ENCODE measurements at places on chromosomes 12 and 14.

DNA sequence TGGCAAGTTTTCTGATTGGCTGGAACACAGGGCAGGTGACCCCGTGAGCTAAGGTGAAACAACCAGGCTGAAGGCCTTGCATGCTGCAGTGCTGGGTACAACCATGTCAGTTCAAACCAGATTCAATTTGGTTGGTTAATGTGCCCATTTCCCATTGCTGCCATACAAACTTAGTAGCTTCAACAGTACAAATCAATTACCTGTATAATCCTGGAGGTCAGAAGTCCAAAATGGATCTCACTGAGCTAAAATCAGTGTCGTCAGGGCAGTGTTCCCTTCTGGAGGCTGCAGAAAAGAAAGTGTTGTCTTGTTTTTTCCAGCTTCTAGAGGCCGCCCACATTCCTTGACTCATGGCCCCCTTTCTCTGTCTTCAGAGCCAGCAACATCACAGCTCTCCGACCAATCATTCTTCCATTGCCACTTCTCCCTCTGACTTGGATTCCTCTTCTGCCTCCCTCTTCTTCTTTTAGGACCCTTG lies 221.7 kb downstream of the ZFP36L1 start:
- no peak for DNase-seq

- no peak for DNase-seq
Measured at GRCh38 chr12:129310346-129310745, 457.1 kb downstream of the GLT1D1 start.

- DNase-seq, result no peak
Measured at GRCh38 chr12:47686645-47687240, 19.1 kb downstream of the RPAP3 start.

DNA sequence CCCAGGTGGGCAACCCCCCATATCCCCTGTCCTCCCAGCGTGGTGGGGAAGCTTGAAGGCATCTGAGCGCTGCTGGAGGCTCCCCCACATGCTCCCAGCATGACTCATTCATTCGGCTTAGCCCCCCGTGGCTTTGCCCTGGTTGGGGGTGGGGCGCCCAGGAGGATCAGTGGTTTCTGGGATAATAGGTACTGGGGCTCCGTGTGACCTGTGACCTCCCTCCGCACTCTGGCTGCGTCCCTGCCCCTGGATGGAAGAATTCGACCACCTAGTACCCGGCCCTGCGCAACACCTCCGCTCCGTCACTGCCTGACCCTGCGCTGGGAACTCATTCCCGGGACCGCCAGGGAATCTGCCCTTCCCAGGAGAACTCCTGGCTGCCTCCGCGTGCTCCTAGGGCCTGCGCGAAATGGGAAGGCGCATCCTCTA lies 120.1 kb downstream of the AACS start:
- DNase-seq, result no peak

DNA sequence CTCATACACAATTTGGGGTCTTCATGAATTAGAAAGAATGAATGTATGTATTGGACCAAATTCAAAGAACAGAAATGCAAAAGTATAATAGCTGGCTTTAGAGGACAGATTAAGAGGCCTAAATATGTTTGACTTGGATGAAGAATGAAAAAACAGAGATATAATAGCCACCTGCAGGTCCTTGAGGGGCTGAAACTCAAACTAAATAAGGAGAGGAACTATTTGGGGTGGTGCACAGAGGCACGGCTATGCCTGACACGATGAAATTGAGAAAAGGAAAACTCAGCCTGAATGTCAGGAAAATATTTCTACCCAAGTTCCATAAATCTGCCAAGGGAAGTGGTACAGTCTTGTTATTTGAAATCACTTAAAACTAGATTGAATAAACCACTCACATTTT lies 222.9 kb upstream of the DDHD1 start:
- no peak for DNase-seq

DNA sequence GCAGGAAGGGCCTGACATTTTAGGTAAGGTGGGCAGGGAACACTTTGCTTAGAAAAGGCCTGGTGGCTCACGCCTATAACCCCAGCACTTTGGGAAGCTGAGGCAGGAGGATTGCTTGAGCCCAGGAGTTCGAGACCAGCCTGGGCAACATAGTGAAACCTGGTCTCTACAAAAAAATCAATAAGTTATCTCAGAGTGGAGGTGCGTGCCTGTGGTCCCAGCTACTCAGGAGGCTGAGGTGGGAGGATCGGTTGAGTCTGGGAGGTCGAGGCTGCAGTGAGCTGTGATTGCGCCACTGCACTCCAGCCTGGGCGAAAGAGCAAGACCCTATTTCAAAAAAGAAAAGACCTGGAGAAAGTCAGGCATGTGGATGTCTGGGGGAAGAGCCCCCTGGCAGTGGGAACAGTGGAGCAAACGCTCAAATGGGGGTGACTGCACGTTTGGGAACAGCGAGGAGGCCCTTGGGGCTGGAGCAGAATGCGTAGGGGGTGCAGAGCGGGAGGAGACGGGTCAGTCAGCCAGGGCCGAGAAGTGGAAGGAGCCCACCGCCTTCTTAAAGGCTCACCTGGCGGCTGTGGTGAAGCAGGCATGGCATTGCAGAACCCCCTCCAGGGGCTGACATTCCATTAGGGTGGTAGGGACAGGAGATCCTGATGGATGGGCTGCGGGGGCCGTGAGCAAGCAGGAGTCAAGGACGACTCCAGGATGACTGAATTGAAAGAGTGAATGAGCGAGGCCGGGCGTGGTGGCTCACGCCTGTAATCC lies 6.2 kb upstream of the KIF26A start:
- DNase-seq, result no peak

DNA sequence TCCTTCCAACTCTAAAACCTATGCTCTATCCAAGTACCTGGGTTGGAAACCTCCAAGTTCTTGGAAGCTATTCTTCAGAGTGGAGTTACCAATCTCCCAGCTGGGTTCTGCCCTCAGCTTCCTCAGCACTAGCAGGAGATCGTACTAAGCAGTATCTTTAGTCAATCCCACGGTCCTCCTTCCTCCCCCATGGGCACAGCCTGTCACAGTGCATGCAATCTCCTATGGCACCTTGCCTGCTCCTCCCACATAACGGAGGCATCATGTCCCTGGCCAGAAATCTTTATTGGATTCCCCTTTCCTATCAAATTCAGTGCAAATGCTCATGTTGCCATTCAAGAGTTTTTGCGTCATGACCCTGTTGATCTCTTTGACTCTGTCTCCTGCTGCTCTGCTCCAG lies 5.4 kb upstream of the LPAR5 start:
- DNase-seq, result no peak

DNA sequence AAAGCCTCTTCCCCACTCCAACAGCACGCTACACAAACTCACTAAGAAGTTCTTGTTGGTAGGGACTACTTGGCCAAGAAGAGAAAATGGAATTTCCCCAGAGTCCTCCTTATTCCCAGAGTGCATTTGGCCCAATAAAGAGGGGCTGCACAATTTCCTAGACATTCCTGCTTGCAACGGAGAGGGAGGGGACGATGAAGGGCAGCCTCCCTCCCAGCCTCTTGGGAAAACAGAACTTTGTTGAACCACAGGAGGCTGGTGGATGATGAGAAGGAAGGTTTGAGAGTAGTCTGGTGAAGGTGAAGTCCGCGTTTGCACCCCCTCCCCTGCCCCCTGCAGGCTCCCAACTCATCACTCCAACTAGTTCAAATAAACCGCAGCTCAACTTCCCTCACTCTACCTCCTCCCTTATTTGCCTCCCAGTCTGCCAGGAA lies 19.1 kb upstream of the TBX3 start:
- no peak for DNase-seq

GRCh38 chr12:41564816-41565215 lies 376.7 kb downstream of the PDZRN4 start:
- no peak for DNase-seq

- DNase-seq, result peak; percentile 58
Measured at GRCh38 chr12:110937104-110937641, 16.8 kb upstream of the MYL2 start.

DNA sequence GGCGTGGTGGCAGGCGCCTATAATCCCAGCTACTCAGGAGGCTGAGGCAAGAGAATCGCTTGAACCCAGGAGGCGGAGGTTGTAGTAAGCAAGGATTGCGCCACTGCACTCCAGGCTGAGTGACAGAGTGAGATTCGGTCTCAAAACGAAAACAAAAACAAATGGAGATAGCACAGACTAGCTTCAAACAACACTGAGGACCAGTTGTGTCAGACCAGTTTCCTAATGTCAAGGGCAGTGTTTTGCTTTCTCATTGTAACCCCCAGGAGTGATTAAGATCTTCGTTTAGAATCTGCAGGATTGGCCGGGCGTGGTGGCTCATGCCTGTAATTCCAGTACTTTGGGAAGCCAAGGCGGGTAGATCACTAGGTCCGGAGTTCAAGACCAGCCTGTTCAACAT lies 18.5 kb downstream of the RPGRIP1 start:
- DNase-seq, result no peak

GRCh38 chr12:32139064-32139421 lies 32.4 kb downstream of the BICD1 start:
- DNase-seq, result no peak

GRCh38 chr12:68499616-68500015 lies 111.1 kb upstream of the RAP1B start:
- no peak for DNase-seq

DNA sequence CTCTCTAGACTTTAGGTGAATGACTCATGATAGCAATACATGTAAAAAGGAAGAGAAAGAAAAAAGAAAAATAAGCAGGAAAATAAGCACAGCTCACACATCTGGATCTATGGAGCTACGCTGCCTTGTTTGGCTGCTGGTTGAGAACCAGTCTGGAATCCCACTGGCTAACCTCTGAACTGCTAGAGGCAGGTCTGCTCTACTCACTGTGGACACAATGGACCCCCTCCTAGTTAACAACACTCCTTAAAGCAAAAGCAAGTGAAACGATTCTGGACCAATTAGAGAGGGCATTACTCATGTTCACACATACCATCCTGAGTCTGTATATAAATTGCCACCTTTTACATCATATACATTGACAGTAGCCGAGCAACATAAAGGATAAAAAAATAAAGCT lies 383.2 kb upstream of the FLRT2 start:
- no peak for DNase-seq
